ENCODE measurements at places on chromosomes 3 and 15.

- DNase-seq: no peak
Observed at GRCh38 chr15:97806766-97807165, 153.7 kb upstream of the ARRDC4 start.

DNA sequence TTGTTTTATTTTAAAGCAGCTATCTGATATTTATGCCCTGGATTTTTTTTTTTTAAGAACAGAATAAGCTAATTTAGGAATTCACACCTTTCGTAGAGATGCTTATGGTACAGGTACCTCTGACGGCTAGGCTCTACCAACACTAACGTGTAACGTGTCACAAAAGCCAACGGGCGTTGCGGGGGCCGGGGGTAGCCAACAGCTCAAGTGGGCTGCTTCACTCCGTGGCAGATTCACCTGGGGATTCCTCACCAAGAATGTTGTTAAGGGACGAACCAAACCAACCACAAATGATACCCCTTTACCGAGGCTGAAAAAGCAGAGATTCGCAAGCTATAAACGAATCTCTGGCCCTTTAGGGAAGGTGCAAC lies 1.0 kb downstream of the TMCC1 start:
- no peak for DNase-seq

DNA sequence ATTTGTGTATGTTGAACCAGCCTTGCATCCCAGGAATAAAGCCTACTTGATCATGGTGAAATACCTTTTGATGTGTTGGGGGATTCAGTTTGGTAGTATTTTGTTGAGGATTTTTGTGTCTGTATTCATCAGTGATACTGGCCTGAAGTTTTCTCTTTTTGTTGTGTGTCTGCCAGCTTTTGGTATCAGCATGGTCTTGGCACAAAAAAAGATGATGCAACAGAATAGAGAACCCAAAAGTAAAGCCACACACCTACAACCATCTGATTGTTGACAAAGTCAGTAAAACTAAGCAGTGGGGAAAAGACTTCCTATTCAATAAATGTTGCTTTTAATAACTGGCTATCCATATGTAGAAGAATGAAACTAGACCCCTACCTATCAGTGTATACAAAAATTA lies 77.6 kb downstream of the TCF12 start:
- no peak for DNase-seq

GRCh38 chr15:75170711-75171341 lies 30.9 kb upstream of the C15orf39 start:
- no peak for DNase-seq

All from AML-193 (cell line).